Activated CD4-positive, alpha-beta memory T cell treated with anti-CD3 and anti-CD28 coated beads, Interleukin-2, amount 10 ng/mL, durations not matched to agents 7 days and 5 days (primary cell): ENCODE measurements at places on chromosomes 4 and X.

GRCh38 chr4:84496706-84497503, 2.2 kb downstream of the NKX6-1 start:
- no peak for DNase-seq

DNA sequence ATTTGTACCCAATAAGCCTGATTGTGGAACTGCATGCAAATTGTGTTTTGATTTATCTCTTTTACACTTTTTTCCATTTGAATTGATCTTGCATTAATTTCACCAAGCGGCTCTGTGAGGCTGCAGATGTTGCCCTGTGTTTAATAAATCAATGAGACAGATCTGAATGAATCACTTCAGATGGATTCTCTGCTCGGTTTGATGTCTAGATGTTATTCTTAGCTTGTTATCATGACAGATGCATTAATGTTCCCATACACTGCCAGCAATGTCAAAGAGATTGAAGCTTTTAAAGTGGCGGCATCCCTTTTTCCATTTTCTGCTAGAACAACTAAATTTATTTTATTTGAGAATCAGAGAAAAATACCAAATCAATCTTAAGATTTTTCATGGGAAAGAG, 6.3 kb downstream of the DACH2 start:
- no peak for DNase-seq

- DNase-seq = no peak
Measured at GRCh38 chr4:180141734-180142133, 2101.5 kb upstream of the TENM3 start.

DNA sequence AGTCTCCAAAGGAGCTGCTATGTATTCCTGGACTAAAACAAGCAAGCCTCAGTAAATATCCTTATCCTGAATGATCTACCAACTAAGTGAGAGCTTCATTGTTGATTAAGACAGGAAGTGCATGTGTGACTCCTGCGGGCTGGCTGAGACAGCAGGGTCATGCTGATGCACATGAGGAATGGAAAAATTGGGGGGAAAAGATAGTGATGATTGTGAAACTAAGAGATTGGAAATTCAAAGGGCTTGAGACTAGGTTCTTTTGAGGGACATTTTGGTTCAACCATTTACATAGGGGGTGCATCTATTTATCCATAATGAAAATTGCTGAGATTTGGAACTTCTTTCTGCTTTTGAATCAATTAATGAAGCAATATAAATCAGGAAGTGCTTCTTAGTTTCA, 61.1 kb upstream of the C1QTNF7 start:
- no peak for DNase-seq

DNA sequence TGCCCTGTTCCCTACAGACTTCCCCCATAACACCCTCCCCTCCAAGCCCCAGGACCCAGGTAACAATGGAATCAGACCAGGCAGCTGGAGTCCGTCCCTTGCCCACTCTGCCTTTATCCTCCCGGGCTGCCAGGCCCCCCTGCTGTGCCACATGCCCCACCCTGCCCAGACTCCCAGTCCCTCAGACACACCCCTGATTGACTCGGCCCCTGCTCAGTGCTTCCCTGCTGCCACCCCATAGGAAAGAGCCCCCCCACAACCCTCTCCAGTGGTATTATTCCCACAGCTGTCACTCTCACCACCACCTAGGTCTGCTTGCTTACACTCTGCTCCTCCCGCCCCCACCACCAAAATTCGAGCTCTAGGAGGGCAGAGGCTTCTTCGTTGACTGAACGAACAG, 4.7 kb upstream of the NAA10 start:
- no peak for DNase-seq

DNA sequence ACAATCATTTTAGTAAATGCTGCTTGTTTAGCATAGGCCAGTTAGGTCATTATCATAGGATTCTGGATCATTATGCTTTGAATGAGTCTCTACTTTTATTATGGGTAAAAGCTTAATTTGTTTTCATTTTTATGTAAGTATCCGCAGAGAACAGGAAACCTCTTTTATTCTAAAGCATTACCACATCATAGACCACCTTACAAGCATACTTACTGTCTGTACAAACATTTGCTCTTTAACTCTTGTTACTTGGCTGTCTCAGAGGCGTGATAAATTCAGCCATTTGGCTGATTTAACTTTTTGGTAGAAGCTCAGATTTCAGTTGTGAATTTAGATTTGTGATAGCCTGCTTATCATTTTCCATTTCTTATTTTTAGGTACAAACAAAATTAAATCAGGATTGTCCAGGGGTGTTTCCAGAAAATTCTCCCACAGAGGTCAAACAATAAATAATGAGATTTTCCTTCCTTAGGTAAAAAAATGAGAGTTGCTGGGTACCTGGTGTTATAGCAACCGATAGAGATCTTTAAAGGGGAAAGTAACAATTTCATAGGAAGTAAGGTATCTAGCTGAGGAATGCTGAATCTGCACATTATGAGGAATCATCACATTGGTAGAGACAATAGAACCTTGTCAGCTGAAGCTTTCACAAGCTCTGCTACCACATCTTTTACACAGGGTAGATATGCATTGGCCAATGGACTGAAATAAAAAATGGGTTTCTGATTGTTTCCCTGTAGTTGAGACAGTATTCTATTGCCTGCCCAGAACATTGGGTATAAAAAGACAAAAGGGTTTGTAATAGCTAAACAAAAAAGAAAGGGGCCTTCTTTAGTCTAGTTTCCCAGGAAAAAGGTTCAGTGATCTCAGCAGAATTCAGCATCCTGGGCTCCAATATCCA, 62.5 kb downstream of the NDNF start:
- DNase-seq = no peak

GRCh38 chr4:186472948-186473347, 82.4 kb downstream of the MTNR1A start:
- no peak for DNase-seq

DNA sequence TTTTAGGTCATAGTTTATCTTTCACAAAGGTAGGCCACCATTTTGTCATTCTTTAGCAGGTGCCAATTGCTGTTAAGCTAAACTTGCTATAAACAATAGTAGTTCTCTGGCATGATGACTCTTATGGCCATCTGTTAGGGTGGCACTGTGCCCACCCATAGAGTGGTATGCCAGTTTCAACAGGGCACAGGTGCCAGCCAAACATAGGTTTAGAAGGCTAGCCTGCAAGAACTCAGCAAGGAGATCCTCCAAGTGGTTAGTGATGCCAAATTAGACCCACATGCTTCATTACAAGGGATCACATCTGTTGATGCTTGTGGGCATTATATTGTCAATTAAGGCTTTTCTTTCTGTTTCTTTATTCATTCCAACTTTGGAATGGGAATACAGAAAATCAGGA, 204.5 kb downstream of the FMR1NB start:
- no peak for DNase-seq

GRCh38 chr4:6957148-6957520, 47.5 kb downstream of the TBC1D14 start:
- no peak for DNase-seq

GRCh38 chr4:144355811-144356757, 215.6 kb upstream of the GYPA start:
- no peak for DNase-seq

DNA sequence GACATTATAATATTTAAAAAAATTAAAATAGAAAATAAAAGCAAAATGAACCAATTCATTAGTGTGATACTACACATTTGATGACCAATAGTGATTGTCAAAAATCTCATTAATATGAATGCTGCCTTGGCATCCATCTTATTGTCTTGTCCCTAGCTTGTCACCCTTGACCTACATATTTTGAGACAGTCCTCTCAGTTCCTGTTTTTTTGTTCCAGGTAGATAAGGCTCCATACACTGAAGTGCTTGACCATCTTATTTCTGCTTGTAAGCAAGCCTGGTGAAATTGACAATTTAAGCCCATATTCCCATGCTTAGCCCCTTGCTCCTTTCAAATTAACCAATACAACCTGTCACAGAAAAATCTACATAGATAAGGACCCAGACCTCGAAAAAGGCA, 534.0 kb upstream of the FMR1 start:
- no peak for DNase-seq

DNA sequence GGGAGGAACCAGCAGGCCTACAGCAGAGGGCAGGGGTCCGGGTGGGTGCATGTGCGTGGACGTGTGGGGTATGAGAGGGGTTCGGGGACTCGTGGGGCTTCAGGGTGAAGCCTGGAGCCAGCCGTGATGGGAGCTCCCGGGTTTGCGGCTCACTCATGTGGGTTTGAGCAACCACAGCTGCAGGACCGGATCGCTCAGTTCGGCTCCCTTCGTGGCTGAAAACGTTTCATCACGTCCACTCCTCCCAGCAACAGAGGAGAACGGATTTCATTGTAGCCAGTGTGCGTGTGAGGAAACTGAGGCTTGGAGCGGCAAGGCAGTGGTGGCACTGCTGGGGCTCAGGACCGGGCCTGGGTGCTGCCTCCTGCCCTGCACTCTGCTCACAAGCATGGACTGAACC, 10.6 kb downstream of the BGN start:
- no peak for DNase-seq

DNA sequence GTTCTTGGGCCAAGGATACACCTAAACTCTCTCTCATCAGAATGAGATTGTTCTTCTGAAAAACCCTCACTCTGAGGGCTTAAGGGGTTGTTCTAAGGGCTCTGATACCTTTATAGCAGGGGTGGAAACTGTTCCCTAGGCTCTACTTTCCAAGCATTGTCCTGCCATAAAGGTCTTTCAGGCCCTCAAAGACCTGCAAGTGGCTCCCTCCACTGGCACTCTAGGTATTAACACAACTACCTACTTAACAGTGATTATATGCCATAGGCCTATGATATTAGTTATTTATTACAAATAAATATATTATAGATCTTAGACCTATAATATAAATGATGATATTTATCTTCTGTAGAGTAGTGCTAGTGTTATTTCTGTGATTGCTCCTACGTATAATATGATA, 473.7 kb upstream of the RPS6KA3 start:
- DNase-seq = no peak

DNA sequence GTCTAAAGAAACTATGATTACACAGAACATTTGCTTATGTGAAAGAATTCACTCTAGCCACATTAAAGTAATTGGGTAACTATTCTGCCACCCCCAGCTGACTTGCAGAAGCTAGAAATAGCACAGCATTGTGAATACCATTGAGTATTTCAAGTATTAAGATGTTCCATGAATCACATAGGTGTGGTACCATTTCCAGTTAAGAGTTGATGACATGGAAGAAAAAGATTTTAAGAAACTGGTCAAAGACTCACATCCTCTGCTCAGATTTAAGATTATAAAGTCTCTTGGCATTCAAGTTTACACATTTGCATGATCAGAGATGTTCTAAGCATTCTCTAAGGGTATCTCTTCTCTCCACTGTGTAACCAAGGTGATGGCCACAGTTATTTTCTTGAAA, 287.5 kb downstream of the CAMK2D start:
- DNase-seq = no peak
